ENCODE measurements at places on chromosomes 1 and 21. TPM values are rescaled to one million over a fixed set of nuclear protein-coding genes. Genes with fewer than 3 reads are reported as not detected.

GRCh38 chr1:210722410-210723081 is 393.8 kb downstream of the HHAT start:
- DNase-seq = no peak

DNA sequence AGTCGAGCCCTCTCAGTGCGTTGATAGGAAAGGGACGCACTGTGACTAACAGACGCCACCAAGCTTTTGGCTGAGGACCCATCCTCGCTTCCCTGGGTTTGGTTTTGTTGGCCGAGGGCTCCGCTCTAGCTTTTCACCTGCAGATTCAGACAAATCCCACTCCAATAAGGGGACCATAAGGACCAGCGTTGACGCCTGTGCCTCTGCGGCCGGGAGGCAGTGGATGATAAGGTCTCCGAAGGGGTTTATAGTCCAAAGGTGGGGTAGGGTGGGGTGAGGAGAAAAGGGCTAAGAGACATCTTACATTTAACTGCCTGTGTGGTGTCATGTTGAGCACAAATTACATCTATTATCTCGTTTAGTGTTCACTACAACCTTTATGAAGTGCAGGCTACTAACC is 760 bp downstream of the PEX14 start:
- no peak for DNase-seq

DNA sequence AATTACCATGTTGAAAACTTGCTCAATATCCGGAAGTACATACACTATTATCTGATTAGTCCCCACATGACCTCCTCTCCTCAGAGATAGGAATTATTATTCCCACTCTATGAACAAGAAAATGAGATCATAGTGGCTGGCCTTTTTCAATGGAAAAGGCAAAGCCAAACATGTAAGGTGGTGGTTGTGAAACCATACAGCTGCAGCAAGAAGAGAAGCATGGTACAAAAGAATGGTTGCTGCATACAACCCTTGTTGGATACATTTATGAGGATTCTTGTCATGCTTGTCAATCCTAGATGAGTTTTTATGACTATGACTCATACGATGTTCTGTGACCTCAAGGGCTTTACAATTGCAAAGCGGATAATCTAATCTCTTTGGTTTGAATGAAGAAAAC is 514.7 kb downstream of the PLPP3 start:
- DNase-seq = no peak

DNA sequence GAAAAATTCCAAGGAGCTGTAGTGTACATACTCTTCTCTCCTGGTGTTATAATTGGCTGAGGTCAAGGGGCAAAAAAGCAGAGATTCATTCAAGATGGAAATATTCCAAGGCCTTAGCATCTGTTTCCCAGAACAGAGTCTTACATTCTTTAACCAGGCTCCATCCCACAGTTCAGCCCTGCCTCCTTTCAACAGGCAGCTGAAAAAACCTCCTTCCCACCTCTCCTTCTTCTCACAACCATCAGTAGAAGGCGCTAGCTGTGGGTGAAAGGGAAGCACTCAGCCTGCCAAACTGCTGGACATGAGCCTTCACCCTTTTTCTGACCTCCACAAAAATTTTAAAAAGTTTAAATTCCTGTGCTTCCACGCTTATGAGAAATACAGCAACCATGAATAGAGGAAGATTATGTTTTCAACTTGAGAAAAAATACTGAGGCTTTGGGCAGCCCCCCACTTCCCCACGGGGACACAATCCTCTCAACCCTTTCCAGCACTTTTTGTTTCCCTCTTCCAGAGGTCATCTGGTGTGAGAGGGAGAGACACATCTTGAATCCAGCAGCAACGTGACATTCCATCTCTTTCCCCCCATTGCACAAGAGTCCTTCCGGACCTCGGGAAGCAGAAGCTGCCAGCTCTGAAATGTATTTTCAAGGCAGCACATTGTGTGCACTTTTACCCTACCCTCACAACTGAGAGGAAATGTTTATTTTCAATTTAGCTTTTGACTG is 43.2 kb upstream of the FMO2 start:
- no peak for DNase-seq

The KRTAP13-3 gene
- polyA plus RNA-seq = not detected

The TPTE gene
- polyA plus RNA-seq = not detected

Measured in left renal pelvis (tissue), 4 donors.